T-helper 1 cell (primary cell): ENCODE measurements at places on chromosomes 5 and 9.

DNA sequence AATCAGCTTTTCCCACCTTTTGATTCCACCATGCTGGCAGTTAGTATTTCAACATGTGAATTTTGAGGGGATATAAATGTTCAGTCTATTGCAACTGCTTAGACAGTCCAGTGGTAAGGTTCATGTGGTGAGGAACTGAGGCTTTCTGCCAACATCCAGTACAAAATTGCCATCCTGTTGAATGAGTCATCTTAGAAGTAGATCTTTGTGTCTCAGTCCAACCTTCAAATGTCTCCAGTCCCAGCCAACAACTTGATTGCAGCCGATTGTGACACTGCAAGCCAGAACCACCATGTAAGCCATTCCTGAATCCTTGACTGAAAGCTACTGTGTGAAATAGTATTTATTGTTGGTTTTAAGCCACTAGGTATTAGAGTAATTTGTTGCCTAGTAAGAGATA lies 331.5 kb upstream of the GRIN3A start:
- no peak for DNase-seq

DNA sequence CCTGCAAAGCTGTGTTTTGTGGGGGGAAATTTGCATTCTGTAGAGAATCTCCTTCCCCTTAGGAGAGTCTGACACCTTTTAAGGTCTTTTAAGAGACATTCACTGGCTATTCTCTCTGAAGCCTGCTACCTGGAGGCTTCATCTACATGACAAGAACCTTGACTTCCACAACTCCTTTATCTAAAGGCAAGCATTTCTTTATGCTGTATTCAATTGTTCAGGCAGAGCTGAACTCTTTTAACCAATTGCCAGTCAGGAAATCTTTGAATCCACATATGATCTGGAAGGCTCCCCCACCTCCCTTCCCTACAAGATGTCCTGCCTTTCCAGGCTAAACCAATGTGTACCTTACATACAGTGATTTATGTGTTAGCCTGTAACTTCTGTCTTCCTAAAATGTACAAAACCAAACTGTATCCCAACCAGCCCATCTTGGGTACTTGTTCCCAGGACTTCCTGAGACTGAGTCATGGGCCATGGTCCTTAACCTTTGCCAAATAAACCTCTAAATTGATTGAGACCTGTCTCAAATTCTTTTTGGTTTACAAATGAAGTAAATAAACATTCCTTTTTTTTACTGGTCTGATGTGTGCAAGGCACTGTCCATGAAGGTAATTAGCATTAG lies 9.9 kb downstream of the C9orf85 start:
- DNase-seq, result no peak

- no peak for DNase-seq
Observed at GRCh38 chr5:151151263-151151660, 6.3 kb downstream of the ANXA6 start.

GRCh38 chr5:147509710-147510651 lies at the start of gene DPYSL3:
TSS of gene DPYSL3 (minus strand) at chr5:147510068. CDS start at chr5:147509858, 210 bp downstream.
- DNase-seq, result no peak

DNA sequence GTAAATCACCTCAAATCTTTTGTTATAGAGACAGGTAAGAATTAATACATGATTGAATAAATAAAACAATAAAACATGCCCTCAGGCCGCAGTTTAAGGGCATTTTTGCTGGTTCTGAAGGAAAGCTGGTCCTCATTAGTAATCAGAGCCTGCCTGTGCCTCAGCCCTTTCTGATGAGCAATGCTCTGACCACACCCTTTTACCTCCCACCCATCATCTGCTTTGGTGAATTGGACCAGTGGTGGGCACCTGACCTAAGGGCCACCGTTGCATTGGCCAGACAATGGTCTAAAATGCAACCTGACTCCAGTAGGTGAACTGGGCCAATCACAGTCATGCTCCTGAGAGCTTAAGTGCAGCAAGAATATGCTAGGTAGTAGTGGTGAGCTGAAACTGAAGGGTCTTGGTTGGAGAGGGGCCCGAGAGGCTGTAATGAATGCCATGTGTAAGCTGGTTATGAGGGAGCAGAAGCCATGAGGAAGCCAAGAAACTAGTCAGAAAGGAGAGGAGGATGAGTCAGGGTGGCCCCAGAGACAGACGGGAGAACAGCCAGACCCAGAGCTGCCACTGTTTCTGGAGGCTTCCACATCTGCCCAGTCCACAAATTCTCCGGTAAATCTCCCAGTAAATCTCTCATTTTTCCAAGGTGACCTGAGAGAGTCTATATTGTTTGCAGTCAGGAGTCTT lies 45.5 kb upstream of the ZSWIM6 start:
- no peak for DNase-seq
